ENCODE measurements at places on chromosomes 5 and 9. TPM values are rescaled to one million over a fixed set of nuclear protein-coding genes. Genes with fewer than 3 reads are reported as not detected.

DNA sequence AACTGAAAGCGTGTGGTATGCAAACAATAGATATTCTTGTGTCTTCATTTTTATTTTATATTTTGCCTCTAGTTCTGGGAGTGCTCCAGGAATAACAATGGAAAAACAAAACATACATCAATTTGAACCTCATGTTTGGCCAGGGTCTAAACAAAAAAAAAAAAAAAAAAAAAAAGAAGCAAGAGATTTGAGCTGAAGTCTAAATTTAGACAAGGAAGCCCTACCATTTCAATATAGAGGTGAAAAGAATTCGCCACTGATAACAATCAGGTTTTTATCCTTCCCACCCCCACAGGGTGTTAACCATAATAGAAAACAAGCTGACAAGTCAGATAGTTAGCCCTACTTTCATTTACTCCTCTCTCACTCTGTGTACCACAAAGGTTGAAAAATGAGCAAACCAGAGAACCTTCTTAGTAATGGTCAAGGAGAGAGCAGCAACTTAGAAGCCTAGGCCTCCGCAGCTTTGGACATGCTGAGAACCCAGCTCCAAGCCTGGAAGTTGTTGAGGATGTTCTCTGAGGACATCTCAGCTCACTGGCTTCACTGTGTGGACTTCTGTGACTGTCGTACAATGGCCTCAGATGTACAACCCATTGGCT is 118.2 kb upstream of the HMHB1 start:
- peaks cover 4% of the 10 kb centered on the region for H3K27me3 ChIP-seq
- DNase-seq: peak; percentile 12
- no peak overlapping the region for H3K4me3 ChIP-seq
- H3K36me3 ChIP-seq: peaks cover 5% of the 10 kb centered on the region
- peak overlapping the region; percentile 40 for H3K27ac ChIP-seq

DNA sequence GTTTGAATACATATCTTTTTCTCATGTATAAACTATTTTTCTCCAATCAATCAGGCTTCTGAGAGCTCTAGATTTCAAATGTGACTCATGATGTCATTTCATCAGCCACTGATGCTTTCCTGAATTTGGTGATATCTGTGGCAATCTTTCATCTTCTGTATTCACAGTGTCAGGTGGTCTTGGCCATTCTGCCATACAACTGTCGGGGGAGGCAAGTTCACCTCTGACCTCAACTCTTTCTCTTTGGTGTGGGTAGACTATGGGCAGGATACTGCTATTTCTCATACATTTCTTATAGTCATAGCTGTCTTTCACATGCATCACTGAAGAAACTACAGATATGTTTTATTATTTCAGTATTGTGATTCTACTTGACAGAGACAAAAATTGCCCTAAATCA is 414.1 kb upstream of the MEF2C start:
- H3K36me3 ChIP-seq: no peaks in the 10 kb centered on the region
- H3K4me3 ChIP-seq: no peak overlapping the region
- H3K27me3 ChIP-seq: no peaks in the 10 kb centered on the region
- no peak overlapping the region for H3K27ac ChIP-seq
- peaks cover 2% of the 10 kb centered on the region for H3K4me1 ChIP-seq

GRCh38 chr9:99105152-99106043 is 485 bp downstream of the TGFBR1 start:
- peak overlapping the region; percentile 68 for H3K27ac ChIP-seq
- peaks cover 55% of the 10 kb centered on the region for H3K4me1 ChIP-seq
- peak overlapping the region; percentile 76 for H3K4me3 ChIP-seq
- peak; percentile 50 for DNase-seq
- no peaks in the 10 kb centered on the region for H3K27me3 ChIP-seq

DNA sequence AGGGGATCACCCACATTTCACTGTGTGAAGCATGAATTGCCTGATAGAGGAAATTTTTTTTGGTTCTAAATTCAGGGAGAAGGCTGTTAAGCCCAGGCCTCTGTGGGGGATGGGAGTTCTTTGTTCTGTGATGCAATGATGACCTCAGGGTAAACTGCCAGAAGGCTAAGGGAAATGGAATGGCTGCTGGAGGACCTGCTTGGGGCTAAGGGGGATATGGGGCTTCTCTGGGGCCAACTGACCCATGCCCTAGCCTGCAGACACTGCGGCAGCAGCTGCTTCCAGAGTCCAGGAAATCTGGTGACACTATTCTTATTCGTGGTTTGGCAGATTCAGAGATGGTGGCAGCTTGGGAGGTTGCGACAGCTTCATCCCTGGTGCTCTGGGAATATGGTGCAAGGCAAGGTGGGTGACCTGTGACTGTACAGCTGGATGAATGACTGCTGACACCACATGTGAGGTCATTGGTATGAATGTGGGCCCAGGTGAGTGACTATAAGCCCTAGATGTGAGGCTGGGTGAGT is 30.3 kb downstream of the VCP start:
- no peaks in the 10 kb centered on the region for H3K4me1 ChIP-seq
- DNase-seq: no peak
- H3K27me3 ChIP-seq: no peaks in the 10 kb centered on the region
- H3K36me3 ChIP-seq: peaks cover 8% of the 10 kb centered on the region
- H3K27ac ChIP-seq: no peak overlapping the region

GRCh38 chr9:34089311-34089710 is 37.2 kb downstream of the DCAF12 start:
- H3K4me1 ChIP-seq: peaks cover 18% of the 10 kb centered on the region
- H3K27ac ChIP-seq: peak overlapping the region; percentile 9
- DNase-seq: no peak
- H3K4me3 ChIP-seq: no peak overlapping the region
- H3K27me3 ChIP-seq: no peaks in the 10 kb centered on the region

DNA sequence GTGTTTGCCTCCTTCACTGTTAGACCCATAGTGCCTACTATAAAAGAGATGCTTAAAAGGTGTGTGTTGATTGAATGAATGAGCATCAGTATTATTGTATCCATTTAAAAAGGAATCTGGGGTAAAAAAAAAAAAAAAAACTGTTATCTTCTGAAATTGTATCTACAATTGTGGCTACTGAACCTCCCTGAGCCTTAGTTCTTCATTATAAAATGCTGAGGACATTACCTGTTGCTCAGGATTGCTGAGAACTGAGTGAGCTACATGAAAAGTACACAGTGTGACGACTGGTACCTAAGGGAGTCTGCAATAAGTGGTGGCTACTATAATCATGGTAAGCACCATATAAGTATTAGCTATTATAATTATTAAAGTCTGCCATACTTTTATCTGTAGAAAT is 270.7 kb downstream of the NR3C1 start:
- H3K4me1 ChIP-seq: peaks cover 4% of the 10 kb centered on the region
- no peak overlapping the region for H3K4me3 ChIP-seq
- no peak for DNase-seq
- H3K36me3 ChIP-seq: peaks cover 3% of the 10 kb centered on the region

GRCh38 chr9:71210326-71210725 is 88.9 kb upstream of the TRPM3 start:
- H3K27ac ChIP-seq: no peak overlapping the region
- H3K4me3 ChIP-seq: no peak overlapping the region
- H3K36me3 ChIP-seq: no peaks in the 10 kb centered on the region
- no peaks in the 10 kb centered on the region for H3K4me1 ChIP-seq

DNA sequence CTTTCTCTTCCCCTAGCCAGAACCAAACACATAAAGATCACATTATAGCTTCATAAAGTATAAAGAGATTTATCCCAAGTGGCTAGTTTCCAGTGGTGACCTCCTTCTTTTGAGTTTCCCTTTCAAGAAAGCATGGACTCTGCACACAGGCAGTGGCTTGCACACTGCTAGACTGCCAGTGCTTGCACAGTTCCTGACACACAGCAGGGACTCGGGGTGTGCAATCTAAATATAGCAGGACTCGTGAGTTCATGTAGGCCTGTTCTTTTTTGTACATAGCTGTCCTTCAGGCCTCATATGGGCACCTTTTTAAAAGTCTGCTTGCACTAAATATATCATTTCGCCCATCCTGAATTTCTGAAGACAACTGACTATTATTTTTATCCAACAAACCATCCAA is 308.6 kb downstream of the FBXL7 start:
- no peaks in the 10 kb centered on the region for H3K27me3 ChIP-seq
- H3K27ac ChIP-seq: no peak overlapping the region
- H3K4me1 ChIP-seq: no peaks in the 10 kb centered on the region
- DNase-seq: no peak
- H3K4me3 ChIP-seq: no peak overlapping the region

GRCh38 chr9:85108229-85108628 is 438.7 kb downstream of the NTRK2 start:
- H3K27me3 ChIP-seq: peaks cover 11% of the 10 kb centered on the region
- no peak overlapping the region for H3K4me3 ChIP-seq
- DNase-seq: no peak
- no peaks in the 10 kb centered on the region for H3K36me3 ChIP-seq

DNA sequence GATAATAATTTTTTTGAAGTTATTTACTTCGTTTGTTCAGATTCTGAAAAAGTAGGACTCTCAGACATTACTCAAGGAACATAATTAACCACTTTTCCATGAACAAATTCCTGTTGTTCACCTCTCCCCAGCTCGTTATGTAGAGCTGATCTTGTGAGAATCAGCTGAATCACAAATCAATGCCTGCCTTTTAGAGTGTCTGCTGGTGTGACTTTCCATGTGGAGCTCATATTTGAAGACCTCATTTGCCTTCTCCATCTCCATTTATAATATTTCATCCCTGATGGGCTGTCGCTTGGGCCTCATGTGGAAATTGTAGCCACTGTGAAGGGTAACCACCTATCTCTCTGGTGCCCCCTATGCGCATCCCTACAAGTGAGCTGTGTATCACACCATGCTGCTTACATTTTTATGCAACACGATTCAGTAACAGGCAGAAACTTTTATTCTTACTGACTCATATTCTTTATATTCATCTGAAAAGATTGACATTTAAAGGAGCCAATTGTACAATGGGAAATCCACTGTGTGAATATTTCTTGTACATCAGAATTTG is 111.3 kb downstream of the STK32A start:
- H3K27ac ChIP-seq: no peak overlapping the region
- no peaks in the 10 kb centered on the region for H3K27me3 ChIP-seq
- no peak for DNase-seq
- H3K4me3 ChIP-seq: no peak overlapping the region

DNA sequence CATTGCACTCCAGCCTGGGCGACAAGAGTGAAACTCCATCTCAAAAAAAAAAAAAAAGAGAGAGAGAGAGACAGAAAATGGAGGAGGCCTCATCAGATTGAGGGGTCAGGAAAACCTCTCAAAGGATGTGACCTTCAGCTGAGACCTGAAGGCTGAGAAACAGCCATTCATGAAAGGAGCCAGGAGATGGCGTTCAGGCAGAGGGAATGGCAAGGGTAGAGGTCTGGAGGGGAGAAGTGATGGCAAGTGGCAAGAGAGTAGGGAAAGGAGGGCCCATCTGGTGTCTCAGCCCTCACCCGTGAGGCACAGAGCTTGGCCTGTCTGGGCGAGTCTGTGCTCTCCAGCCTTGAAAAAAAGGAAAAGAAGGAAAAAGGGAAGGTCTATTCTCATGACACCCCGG is 17.0 kb downstream of the CAMK2A start:
- no peak overlapping the region for H3K27ac ChIP-seq
- peak; percentile 26 for DNase-seq
- no peaks in the 10 kb centered on the region for H3K36me3 ChIP-seq
- H3K4me1 ChIP-seq: no peaks in the 10 kb centered on the region

DNA sequence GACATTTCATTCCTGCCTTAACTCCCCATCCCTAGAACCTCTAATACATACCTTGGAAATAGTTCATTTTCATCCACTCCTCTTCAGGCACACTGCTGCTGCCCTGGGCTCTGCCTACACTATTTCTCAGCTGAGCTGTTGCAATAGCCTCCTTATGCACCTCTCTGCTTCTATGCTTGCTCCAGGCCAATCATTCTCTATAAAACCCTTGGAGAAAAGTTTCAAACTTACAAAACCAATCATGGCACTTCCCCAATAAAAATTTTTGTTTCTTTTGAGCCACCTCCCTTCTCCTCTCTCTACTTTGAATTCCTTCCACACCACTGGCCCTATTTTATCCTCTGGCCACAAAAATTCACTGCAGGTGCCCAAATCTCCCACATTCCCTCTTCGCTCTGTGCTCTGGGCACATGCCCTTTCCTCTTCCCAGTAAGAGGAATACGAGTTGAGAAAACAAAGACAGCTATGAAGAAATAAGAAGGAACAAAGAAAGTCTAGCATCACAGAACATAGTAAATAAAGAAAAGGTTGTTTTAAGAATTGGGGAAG is 301.4 kb downstream of the ELAVL2 start:
- H3K4me3 ChIP-seq: no peak overlapping the region
- H3K27me3 ChIP-seq: no peaks in the 10 kb centered on the region
- H3K4me1 ChIP-seq: no peaks in the 10 kb centered on the region
- no peak overlapping the region for H3K27ac ChIP-seq

- H3K4me1 ChIP-seq: peaks cover 5% of the 10 kb centered on the region
- peaks cover 4% of the 10 kb centered on the region for H3K27me3 ChIP-seq
- H3K4me3 ChIP-seq: no peak overlapping the region
- no peak overlapping the region for H3K27ac ChIP-seq
- DNase-seq: no peak
Measured at GRCh38 chr9:87716141-87716540, 9.8 kb upstream of the CTSL start.

Gene SEMA5A
- total RNA-seq: not detected

Gene MAP1B
- 0.25 TPM for total RNA-seq

Gene NDUFA8
- 52.5 TPM for total RNA-seq

Gene SLC25A46
- total RNA-seq: 38.8 TPM

Gene NUTM2F
- total RNA-seq: not detected

Gene THBS4
- total RNA-seq: 2.3 TPM

Gene FAM169A
- 11.5 TPM for total RNA-seq

Gene SPINK4
- not detected for total RNA-seq

Gene TSSK1B
- total RNA-seq: not detected

Gene ADAMTS19
- not detected for total RNA-seq

All from activated CD8-positive, alpha-beta T cell treated with anti-CD3 and anti-CD28 coated beads for 36 hours (primary cell).